ENCODE measurements at places on chromosomes 2 and 18. TPM values are rescaled to one million over a fixed set of nuclear protein-coding genes. Genes with fewer than 3 reads are reported as not detected.

GRCh38 chr2:54787755-54788366 is 64.4 kb downstream of the EML6 start:
- DNase-seq = no peak

Gene RAPH1
- polyA plus RNA-seq = 5.5 TPM

- no peak for DNase-seq
These were observed 127.7 kb downstream of the RNF152 start for GRCh38 chr18:61765097-61765496.

DNA sequence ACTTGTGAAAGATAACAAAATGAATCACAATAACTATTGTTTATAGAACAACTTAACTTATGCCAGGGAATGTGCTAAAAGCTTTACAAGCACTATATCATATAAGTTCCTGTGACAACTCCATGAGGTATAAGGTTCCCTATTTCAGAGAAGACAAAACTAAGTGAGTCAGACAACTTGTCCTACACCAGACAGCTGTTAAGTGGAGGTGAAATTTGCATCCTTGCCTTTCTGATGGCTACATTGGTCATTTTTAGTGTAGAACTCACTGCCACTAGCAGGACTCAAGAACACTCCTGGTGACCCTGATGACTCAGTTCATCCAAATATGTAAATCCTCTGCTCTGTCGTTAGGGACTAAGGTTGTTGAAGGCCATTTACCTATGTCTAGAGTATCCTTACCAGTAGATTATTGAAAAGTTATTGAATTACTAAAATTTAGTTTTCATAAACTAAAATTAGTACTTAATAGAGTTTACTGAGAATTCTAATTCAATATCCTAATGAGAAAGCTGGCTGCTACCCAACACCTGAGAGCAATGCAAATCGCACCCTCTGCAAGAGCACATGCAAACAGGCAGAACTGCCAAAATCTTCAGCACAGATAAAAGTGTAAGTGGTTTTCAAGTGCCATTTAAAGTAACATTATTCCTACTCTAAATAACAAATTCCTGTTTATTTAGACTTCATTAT is 636.2 kb downstream of the NRXN1 start:
- no peak for DNase-seq

All from A549 (cell line).